Activated CD4-positive, alpha-beta T cell treated with anti-CD3 and anti-CD28 coated beads, Interleukin-2, amount 10 ng/mL, durations not matched to agents 24 days and 14 days (primary cell): ENCODE measurements at places on chromosomes 5 and 9. TPM values are rescaled to one million over a fixed set of nuclear protein-coding genes. Genes with fewer than 3 reads are reported as not detected.

NDUFAF2 gene
- total RNA-seq, result 38.0 and 39.5 TPM in 2 replicates

ERCC6L2 gene
- 32.1 and 35.7 TPM in 2 replicates for total RNA-seq

SLC4A9 gene
- total RNA-seq, result not detected in 2 replicates

CDKN2A gene
- 2.5 and 3.7 TPM in 2 replicates for total RNA-seq

DNA sequence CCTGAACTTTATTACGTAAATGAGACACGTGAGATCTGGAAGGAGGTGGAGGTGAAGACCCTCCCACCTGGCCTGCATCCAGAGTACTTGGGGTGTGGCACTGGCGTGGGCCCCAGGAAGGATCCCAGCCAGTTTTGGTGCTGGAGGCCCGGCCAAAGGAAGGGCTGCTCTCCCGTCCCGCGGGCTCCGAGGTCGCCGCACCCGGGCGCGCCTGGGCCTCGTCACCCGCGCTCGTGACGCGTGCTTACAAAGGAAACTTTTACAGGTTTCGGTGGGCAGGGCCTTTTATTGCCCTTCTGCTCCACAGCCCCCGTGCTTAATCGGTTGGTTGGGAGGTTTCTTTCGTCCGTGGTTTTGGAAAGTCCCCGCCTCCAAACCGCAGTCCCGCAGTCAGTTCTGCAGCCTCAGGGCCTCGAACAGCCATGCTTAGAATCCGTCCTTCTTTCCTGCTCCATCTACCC is 29.2 kb downstream of the CDKN2A start:
- peaks cover 83% of the 10 kb centered on the region for H3K27me3 ChIP-seq
- peaks cover 11% of the 10 kb centered on the region for H3K36me3 ChIP-seq
- DNase-seq, result peak; percentile 88
- peaks cover 31% of the 10 kb centered on the region for H3K4me1 ChIP-seq

DNA sequence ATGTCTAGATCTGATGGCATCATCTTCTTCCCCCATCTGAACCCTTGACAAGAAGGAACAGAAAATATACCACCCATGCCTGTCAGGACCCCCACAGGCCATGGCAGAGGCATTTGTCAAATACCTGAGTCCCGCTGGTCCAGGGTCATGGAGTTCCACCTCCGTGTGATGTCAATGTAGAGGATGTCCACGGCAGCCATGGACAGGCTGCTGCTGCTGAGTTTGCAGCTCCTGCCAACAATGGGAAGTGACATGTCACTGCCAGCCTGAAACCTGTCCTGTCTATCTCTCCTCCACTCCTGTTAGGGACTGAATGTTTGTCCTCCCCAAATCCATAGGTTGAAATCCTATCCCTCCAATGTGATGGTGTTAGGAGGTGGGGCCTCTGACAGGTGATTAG is 208.8 kb downstream of the DAB2IP start:
- H3K27ac ChIP-seq, result no peak overlapping the region
- no peak for DNase-seq
- H3K27me3 ChIP-seq, result no peaks in the 10 kb centered on the region
- H3K4me1 ChIP-seq, result no peaks in the 10 kb centered on the region
- no peaks in the 10 kb centered on the region for H3K36me3 ChIP-seq
- H3K4me3 ChIP-seq, result no peak overlapping the region

DNA sequence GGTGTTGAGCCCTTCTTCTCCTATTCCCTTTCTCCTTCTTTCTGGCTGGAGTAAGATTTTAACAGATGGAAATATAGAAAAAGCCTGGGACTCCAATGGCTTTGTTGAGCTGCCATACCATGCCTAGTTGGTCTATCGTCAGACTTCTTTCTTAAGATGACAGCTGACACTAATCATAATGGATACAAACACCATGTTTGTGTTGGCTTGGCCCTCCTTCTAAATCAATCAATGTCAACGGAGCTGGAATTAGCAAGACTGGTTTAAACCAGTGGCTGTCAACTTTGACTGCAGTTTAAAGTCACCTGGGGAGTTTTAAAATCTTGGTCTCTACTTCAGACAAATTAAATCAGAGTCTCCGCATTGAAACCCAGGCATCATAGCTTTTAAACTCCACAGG is 264.5 kb upstream of the PRR16 start:
- no peak for DNase-seq
- H3K36me3 ChIP-seq, result no peaks in the 10 kb centered on the region
- H3K4me3 ChIP-seq, result no peak overlapping the region
- H3K4me1 ChIP-seq, result no peaks in the 10 kb centered on the region
- no peak overlapping the region for H3K27ac ChIP-seq

DNA sequence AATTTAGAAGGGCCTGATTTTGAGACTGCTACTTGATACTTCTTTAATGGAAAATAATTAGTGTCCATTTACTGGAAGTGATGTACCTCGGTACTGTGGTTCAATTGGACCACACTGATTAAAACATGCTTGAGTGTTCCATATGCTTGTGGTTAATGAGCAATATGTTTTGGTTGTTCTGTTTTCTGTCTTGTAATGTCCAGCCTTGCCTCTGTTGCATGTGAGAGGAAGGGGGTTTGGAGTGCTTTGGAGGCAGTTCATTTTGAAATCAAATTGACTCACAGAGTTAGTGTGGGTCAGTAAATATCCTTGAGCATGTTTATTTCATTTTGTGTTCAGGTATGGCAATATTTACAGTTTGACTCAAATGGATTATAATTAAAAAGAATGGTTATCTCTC is 334.4 kb downstream of the ARHGEF28 start:
- H3K36me3 ChIP-seq, result no peaks in the 10 kb centered on the region
- no peak overlapping the region for H3K4me3 ChIP-seq
- H3K27me3 ChIP-seq, result peaks cover 5% of the 10 kb centered on the region
- H3K27ac ChIP-seq, result no peak overlapping the region
- no peak for DNase-seq

DNA sequence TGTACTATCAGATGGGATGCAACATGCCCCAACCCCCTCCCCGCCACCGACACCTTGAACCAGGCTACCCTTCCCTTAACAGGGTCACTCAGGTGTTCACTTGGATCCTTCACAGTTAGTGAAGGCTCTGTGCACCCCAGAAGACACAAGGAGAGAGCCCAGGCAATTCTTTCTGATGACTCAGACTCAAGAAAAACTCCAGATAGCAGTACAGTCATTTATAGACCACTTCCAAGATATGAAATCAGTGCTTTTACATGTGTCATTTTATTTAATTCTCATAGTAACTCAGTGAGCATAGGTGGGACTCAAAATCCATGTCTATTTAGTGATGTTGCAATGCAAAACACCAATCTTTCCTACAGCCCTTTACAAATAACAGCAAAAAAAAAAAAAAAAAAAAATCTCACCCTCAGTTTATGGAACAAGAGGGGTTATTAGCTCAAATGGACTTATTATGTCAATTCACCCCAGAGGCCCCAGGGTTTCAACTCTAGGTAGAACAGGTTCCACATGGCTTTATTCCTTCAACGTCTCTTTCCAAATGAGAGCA is 71.9 kb downstream of the FOXD1 start:
- H3K27me3 ChIP-seq, result peaks cover 74% of the 10 kb centered on the region
- peaks cover 4% of the 10 kb centered on the region for H3K4me1 ChIP-seq
- no peak overlapping the region for H3K27ac ChIP-seq
- H3K4me3 ChIP-seq, result no peak overlapping the region
- no peak for DNase-seq

GRCh38 chr5:123090661-123091297 is 1.7 kb downstream of the PRDM6 start:
- H3K36me3 ChIP-seq, result peaks cover 3% of the 10 kb centered on the region
- H3K27me3 ChIP-seq, result peaks cover 72% of the 10 kb centered on the region
- H3K4me3 ChIP-seq, result no peak overlapping the region
- DNase-seq, result no peak
- H3K27ac ChIP-seq, result peak overlapping the region; percentile 32

DNA sequence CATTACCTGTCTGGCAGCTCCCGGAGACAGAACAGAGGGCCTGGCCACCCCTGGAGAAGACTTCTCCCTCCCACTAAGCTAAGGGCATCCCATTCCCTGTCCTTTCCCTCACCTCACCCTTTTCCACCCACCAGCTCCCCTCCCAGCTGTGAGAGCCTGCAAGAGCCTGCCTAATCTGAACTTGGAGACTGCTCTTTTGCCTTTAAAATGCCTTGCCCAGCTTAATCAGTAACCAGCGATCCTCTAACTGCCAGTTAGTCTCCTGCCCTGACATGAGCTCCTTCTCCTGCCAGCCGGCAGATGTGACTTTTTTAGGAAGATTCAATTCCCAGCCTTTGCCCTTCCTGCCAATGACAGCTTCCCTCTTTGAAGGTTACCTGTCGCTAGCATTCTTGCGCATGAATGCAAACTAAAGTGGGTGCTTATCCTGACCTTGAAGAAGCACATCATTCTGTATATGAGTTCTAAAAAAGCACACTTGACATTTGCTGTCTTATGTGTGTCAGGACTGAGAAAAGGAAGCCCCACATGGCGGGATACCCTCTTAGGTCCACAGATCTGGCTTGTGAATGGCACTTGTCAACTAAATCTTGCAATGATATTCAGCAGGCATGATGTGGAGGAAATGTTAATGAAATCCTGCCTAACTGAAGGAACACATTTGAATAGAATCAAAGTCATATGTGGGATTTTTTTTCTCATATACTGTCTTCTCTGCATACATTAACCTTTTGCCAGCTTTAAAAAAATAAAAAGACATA is 411.2 kb upstream of the SLC30A5 start:
- H3K4me3 ChIP-seq, result no peak overlapping the region
- H3K27me3 ChIP-seq, result peaks cover 17% of the 10 kb centered on the region
- no peak overlapping the region for H3K27ac ChIP-seq

DNA sequence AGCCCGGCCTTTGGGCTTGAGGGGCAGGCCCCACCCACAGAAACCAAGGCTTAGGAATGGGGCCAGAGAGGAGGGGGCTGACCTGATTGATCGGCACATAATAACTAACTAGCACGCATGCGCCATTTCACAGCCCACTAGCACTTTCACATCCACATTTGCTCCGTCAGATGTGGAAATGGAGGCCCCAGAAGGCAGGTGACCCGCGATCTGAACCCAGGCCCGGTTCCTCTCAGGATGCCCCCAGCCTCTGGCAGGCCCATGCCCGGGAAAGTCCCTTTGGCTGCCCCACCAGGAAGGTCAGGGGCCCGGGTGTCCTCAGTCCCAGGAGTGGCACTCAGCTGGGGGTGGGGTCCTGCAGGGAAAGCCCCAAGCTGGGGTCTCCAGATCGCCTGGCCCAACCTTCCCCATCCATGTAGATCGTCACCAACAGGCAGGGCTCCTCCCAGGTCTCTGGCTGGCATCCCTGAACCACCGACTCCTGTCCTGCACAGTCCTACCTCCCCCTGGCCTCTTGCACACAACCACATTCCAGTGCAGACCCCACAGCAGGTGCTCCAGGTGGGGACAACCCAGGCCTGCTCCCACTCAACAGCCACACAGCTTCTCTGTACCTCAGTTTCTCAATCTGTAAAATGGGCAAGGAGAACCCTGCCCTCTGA is 46.7 kb downstream of the VAV2 start:
- no peaks in the 10 kb centered on the region for H3K4me1 ChIP-seq
- no peaks in the 10 kb centered on the region for H3K27me3 ChIP-seq
- H3K36me3 ChIP-seq, result no peaks in the 10 kb centered on the region
- no peak overlapping the region for H3K27ac ChIP-seq
- no peak for DNase-seq

GRCh38 chr5:15013654-15014463 is 142.3 kb upstream of the ANKH start:
- no peak overlapping the region for H3K4me3 ChIP-seq
- peak; percentile 60 for DNase-seq
- H3K36me3 ChIP-seq, result no peaks in the 10 kb centered on the region

- peak overlapping the region; percentile 95 for H3K27ac ChIP-seq
- H3K36me3 ChIP-seq, result peaks cover 43% of the 10 kb centered on the region
- H3K4me3 ChIP-seq, result peak overlapping the region; percentile 75
Observed at GRCh38 chr9:129996161-129996830, 46.7 kb downstream of the FNBP1 start.

- no peaks in the 10 kb centered on the region for H3K4me1 ChIP-seq
- DNase-seq, result no peak
- no peaks in the 10 kb centered on the region for H3K36me3 ChIP-seq
- no peak overlapping the region for H3K4me3 ChIP-seq
- no peaks in the 10 kb centered on the region for H3K27me3 ChIP-seq
- no peak overlapping the region for H3K27ac ChIP-seq
Observed at GRCh38 chr5:122236270-122237040, 75.6 kb upstream of the SNCAIP start.

DNA sequence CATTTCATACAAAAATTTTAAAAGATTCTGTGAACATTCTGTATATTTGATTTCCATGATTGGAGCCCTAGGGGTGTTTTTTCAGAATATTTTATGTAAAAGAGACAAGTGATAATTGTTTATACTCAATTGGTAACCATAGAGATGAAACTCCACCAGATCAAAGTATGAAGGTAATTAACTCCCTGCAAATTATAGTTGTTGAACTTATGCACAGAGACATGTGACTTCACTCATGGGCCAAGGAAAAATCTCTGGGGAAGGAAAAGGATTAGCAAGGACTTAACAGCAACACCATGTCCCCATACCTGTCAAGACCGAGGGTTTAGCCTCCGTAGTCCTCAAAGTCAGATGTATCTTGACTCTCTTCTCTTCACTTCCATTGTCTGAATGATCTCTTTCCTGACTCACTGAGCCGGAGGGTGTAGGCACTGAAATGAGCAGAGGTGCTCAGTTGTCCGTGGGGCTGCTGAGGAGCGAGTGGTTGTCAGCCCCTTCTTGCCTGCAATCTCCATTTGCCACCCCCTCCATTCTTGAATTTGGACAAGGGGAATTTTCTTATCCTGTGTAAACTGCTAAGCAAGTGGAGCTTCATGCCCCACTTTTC is 17.5 kb upstream of the CXCL14 start:
- no peaks in the 10 kb centered on the region for H3K36me3 ChIP-seq
- no peak overlapping the region for H3K4me3 ChIP-seq

GRCh38 chr5:138472353-138472752 is 7.1 kb downstream of the EGR1 start:
- peaks cover 16% of the 10 kb centered on the region for H3K4me1 ChIP-seq
- H3K27me3 ChIP-seq, result peaks cover 30% of the 10 kb centered on the region
- no peak for DNase-seq
- H3K36me3 ChIP-seq, result peaks cover 15% of the 10 kb centered on the region
- H3K27ac ChIP-seq, result no peak overlapping the region
- H3K4me3 ChIP-seq, result no peak overlapping the region

DNA sequence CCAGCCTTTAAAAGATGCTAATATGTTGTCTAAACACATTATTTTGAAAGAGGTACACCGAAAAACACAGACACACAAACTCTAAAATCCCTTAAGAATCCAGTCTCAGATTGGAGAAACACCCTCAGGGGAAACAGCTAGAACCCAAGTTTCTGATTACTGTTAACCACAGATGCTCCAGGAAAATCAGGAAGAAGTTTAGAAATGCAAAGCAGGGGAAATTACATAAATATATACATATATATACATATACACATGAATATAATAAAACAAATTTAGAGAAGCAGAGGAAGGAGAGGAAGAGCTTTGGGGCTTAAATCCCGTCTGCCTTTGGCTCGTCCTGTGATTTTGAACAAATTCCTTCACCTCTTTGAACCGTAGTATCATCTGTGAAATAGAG is 73.2 kb upstream of the KLF4 start:
- DNase-seq, result no peak
- H3K27me3 ChIP-seq, result no peaks in the 10 kb centered on the region
- no peak overlapping the region for H3K27ac ChIP-seq
- H3K36me3 ChIP-seq, result no peaks in the 10 kb centered on the region

- H3K27me3 ChIP-seq, result no peaks in the 10 kb centered on the region
- DNase-seq, result no peak
- no peaks in the 10 kb centered on the region for H3K4me1 ChIP-seq
- H3K36me3 ChIP-seq, result no peaks in the 10 kb centered on the region
Observed at GRCh38 chr5:4640795-4641194, 499.3 kb upstream of the ADAMTS16 start.
